Lower leg skin (tissue), 4 donors: ENCODE measurements at places on chromosomes 7 and 10. TPM values are rescaled to one million over a fixed set of nuclear protein-coding genes. Genes with fewer than 3 reads are reported as not detected.

The GNAI1 gene
- total RNA-seq = 115 TPM

The RET gene
- 0.53 TPM for total RNA-seq

The SPDYE11 gene
- total RNA-seq = not detected

The C10orf62 gene
- total RNA-seq = not detected

The ITIH5 gene
- 10.7 TPM for total RNA-seq

The TMEM213 gene
- total RNA-seq = 13.3 TPM

GRCh38 chr10:110617425-110618229 lies 26.5 kb upstream of the RBM20 start:
- DNase-seq = no peak

DNA sequence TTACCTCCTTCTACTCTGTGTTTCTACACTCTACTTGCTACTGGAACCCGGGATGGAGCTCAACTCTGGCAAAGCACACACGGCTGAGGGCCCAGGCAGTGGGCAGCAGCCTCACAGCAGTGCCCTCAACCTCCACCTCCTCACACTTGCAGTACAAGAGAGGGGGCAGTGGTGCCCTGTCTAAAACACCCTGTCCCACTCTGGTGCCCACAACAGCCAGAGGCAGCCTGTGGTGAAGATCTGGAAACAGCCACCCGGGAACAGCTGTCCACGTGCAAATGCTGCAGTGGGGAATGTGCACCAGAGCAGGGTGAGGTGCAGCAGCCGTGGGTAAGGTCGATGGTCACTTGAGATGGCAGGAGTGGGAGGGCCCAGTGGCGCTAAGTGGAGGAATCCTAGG lies 13.7 kb downstream of the MAT1A start:
- peak; percentile 70 for DNase-seq

DNA sequence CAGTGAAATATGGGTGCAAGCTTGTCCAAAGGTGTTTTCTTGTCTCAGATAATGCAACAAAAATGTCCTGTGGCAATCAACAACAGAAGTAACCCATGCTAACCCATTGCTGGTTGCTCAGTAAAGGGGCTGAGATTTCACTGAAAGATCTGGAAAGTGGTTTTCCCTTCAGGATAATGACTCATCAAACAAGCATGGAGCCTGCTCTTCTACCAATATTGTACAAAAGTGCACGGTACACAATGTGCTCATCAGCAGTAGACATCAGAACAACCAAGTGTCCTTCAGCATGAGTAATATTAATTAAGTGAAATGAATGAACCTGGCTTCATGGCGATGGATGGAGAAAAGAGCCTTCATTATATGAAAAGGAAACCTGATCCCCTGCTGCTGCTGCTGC lies 287.1 kb upstream of the NEBL start:
- DNase-seq = no peak

- no peak for DNase-seq
Measured at GRCh38 chr7:2566890-2567678, 8.3 kb downstream of the IQCE start.

DNA sequence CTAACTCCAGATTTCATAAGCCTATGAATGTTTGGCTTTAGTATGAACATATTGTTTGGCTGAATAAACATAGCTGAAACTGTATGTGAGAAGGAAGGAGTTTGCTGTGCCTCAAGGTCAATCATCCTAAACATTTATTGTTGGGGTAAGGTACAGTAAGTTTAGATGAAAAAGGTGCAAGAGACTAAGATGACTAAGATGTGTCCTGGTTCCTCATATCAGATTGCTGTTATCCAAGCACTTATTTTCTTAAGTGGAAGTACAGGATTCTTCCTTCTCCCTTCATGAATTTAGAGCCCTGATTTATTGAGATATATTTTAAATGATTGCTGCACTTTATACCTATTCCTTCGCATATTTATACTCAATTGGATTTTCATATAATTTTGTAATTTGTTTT lies 12.2 kb downstream of the MDFIC start:
- no peak for DNase-seq

DNA sequence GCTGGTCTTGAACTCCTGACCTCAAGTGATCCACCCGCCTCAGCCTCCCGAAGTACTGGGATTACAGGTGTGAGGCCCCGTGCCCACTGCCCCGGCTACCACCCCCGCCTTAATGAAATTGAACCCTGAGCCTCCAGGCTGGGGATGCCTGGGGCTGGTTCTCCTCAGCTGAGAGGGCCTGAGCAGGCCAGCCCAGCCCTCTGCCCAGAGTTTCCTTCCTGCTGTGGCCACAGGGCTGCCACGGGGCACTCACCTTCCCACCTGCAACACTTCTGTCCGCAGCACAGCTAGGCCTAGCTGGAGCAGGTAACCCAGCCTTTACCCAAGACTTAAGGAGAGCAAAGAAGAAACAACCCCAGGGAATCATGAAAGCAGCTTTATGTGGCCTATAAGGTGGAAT lies 78.1 kb upstream of the ANLN start:
- no peak for DNase-seq

- DNase-seq = no peak
Measured at GRCh38 chr7:27948861-27949260, 208.9 kb downstream of the TAX1BP1 start.

DNA sequence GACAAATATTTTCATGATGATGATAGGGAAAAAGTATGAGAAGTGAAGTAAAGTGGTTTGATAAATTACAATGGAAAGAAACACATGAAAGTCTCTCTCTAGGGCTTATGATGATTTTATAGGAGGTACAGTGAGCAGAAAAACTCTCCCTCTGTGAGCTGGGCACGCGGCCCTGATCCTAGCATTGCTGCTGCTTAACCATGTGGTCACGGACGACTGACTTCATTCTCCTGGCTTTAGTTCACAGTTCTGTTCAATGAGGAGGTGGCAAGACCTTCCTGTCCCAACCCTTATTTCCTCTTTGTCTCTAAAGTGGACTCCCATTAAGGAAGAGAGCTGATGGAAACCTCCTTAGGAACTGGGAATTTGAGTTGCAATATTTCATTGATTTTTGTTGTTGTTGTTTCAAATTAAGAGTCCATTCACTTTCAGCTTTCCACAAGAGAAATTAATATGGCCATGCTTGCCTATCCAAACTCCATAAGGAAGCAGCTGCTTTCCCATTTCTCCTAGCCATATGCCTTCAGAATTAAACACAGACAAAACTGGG lies 8.2 kb upstream of the PON3 start:
- no peak for DNase-seq

- DNase-seq = no peak
Measured at GRCh38 chr10:118521415-118522117, 73.9 kb downstream of the PRLHR start.

DNA sequence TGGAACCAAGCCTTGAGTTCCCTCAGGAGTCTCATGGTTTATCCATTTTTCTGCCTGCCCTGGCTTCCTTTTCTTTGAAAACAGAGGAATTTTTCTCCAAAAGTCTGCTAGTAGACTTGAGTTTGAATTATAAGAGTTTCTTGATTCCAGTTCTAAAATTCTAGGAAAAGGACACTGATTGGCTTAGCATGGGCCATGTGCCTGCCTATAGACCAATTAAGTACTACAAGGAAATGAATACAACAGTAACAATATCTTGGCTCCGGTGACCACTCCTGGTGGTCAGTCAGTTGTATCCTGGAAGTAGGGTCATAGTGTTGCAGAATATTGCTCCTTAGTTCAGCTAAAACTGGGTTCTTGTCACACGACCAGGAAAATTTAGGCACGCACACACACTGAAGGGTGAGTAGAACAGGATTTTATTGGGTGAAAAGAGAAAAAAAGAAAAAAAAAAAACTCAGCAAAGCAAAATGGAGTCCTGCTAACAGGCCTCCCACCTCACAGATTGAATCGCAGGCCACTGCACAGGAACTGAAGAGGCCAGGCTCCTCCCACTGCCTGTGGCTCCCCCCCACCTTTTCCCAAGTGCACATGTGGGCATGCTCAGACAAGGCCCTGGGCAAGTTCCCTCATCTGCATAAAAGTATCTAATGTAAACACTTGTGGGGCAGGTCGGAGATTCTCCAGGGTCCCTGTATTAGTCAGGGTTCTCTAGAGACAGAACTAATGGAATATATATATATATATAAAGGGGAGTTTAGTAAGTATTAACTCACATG lies 155.1 kb downstream of the LYZL1 start:
- DNase-seq = no peak

GRCh38 chr10:5530846-5531557 lies 6.2 kb downstream of the CALML3 start:
- peak; percentile 67 for DNase-seq

DNA sequence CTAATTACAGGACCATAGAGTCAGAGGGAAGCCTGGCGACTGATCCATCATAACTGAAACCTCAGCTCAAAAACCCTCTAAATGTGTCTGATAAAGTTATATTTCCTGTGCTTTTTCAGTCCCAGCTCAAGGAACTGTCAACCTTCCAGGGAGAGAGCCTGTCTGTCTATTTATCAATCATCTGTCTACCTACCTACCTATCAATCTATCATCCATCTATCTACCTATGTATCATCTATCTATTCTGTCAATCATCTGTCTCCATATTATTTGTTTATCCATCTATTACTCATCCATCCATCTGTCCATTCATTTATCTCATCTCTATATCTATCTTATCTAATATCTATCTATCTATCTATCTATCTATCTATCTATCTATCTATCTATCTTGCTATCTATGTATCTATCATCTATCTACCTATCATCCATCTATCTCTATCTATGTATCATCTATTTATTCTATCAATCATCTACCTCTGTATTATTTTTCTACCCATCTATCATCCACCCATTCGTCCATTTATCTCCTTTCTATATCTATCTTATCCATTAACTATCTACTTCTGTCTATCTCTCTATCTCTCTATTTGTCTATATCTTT lies 161.4 kb downstream of the PRKCQ start:
- no peak for DNase-seq

DNA sequence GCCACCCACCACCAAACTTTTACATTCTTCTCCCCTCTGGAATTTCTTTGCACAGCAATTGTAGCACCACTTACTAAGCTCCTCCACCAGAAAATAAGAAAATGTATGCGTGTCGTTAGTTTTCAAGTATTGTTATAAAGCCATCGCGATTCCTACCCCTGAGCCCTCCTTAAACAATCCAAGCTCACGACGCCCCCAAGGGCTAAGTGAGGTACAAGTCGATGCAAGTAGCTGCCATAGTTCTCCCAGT lies 1.3 kb downstream of the FRAT2 start:
- no peak for DNase-seq

- no peak for DNase-seq
Measured at GRCh38 chr10:73506491-73506890, 10.7 kb upstream of the PPP3CB start.

DNA sequence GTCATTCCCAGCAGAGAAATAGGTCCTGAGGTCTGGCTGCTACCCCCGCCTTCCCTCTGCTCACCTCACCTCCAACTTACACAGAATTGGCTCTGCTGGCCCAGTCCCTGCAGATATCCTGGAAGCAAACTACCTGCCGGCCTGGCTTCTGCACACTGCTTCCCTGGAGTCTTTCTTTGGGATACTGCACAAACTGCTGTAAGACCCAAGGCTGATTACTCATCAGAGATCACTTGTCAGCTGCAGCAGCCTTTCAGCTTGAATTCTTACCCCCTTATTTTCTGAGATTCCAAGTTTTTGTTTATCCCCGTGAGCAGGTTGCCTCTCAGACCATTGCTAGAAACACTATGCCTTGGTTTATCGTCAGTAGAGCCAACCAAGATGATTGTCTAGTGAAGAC lies 426.4 kb downstream of the PHTF2 start:
- no peak for DNase-seq

DNA sequence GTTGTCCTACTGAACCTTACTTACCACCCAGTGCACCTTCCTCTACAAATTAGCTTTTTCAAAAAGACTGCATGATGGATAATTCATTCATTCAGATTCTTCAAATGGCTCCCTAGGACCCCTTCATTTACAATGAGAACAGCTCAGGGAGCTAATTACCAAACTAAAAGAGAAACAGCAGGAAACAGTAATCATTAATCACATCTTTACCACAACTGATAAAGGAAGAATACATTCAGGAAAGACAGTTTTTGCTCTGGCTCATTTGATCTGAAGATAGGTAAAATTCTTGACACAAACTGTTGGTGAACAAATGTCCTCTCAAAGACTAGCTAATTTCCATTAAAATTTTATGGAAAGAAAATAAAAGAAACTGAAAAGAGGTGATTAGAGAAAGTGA lies 1652.7 kb upstream of the LRRTM3 start:
- no peak for DNase-seq

DNA sequence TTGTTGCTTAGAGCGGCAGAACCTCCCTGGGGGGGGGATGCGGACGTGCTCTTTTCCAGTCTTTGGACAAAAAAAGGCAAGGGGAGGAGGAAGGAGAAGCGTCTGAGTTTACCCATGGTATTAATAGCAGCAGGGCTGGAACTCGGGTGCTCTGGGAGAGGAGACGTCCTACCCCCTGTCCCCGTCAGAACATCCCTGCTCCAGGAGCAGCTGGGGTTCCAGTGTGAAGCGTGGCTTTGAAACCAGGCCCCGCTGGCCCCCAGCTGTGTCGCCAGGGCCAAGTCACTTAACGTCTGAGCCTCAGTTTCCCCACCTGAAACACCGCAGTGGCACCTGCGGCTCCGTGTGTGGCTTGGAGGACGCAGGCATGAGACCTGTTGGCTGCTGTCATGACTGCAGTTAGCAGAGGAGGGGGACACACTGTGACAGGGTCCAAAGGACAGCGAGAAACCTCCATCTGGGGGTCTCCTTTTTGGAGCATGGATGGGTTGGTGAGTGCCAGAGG lies 1.4 kb downstream of the AMZ1 start:
- no peak for DNase-seq

DNA sequence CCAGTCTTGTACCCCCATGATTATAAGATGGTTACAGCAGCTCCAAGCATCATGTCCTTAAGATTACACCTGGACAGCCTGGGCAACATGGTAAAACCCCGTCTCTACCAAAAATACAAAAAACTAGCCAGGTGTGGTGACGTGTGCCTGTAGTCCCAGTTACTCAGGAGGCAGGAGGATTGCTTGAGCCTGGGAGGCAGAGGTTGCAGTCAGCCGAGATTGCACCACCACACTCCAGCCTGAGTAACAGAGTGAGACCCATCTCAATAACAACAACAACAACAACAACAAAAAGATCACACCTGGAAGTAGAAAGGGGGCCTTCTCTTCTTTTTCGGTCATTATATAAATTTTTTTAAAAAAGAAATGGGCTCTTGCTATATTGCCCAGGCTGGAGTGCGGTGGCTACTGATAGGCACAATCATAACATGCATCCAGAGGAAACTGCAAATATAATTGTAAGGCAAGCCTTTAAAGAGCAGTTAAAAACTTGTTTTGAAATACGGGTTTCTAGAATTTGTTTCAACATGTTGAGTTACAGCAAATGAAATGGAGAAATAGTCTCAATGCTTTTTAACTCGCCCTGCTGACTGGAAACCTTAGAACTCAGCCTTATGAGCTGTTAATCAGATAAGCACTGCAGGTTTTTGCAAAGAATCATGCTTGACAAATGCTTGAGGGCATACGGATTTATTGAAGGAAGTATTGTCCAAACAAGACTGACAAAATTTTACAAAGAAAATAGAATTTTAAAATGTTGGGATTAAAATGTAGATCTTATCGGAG lies 4.7 kb upstream of the ENTPD7 start:
- DNase-seq = no peak

GRCh38 chr7:134548877-134549276 lies at the start of gene AKR1B15:
Gene AKR1B15, plus strand, starts transcription at chr7:134549110. Its CDS starts 15,510 bp downstream, at chr7:134564620.
- DNase-seq = no peak
